ENCODE measurements at places on chromosomes 3 and 15.

DNA sequence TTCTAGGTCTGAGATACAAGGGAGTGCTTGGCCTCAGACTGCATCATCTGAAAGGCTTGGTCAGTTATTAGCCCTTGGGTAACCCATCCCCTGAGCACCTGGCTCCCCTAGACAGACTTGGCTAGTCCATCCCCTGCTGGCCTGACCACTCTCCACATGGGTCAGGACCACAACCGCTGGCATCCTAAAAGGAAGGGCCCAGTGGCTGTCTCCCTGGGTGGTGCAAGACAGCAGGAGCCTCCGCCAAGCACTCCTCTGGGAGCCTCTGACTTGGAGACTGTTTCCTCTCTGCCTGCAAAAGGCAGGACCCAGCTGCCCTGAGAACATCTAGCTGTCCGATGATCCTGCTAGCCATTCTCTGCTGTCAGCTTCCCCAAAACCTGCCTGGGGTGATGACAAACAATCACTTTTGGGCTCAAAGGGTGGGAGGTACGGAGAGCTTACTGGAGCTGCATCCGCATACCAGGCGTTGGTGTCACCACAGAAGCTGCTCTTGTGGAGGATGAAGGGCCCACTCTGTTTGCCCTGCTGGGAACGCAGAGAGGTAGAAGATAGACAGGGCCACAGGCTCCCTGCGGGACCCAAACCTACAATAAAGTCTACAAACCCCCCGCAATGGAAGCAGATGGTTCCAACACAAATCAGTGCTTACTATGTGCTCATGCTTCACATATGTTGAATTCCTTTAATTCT, 108.0 kb upstream of the PRR20G start:
- DNase-seq = no peak

GRCh38 chr3:56123487-56123886, 344.8 kb downstream of the ERC2 start:
- DNase-seq = no peak

- DNase-seq = no peak
Observed at GRCh38 chr3:52784931-52785590, 7.7 kb downstream of the ITIH1 start.

- DNase-seq = no peak
Observed at GRCh38 chr3:194861375-194861774, 175.7 kb downstream of the FAM43A start.

GRCh38 chr3:30640851-30641250, 34.5 kb downstream of the TGFBR2 start:
- DNase-seq = no peak

DNA sequence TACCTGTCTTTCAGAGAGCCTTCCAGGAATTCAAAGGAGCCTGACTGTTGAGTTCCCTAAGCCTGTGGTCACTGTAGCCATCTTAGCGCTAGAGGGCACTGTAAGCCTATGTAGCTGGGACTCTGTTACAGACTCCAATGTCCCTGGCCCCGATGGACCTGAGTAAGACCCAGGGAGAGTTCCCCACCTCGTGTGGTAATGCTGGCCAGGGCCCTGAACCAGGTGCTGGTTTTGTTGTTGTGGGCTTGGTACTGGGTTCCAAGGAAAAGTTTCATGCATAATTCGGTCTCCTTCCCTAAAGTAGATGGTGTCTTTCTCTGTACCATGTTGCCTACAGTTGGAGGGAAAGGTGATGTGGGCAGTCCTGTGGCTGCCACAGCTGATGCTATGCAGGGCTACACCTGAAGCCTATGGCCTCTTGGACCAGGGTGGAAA, 32.4 kb downstream of the CDAN1 start:
- no peak for DNase-seq

DNA sequence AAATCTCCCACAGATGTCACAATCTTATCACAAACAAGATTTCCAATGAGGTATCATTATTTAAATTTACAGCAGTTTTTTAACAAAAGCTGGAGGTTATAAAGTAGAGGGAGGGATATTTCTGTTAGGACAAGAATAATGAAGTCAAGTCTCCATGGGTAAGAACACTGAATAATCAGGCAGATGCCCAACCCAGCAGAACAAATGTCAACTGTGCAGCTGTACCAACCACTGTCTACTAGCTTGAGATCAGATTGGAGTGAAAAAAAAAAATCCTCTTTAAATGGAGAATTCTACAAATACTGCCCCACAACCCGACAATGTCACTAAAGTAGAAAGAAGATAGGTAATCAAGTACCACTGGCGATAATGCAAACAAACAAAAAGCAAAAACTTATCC, 30.3 kb downstream of the DHX36 start:
- DNase-seq = no peak

DNA sequence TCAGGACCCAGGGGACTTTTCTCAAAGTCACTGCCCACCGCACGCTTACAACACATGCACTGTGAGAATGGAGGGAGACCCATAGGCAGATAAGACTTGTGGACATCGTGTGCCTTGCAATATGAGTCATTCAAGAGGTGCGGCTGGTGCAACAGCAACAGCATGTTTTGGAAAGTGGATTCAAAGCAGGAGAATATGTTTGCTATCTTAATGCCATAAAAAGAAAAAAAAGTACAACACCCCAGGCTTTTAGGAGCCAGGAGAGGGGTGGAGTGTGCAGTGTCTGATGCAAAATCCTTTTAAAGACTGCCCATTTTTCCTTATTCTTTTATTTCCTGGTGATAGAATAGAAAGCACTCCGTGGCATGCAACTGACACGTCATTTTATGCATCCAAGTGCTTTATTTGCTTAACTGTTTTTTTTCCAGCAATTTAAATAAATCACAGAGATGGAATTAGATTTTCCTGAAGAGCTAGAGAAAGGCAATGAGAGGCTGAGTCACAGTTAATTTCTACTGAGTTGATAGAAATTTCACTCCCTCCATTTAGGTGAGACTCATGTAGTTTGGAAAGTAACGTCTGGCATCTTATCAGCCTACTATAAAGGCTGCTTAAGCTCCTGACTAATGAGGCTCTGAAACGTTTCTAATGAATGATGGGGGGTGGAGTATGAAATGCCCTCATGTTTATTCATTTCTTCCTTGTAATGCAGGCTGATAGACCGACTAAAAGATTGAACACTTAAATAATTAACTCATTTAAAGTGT, 96.4 kb downstream of the NSUN3 start:
- no peak for DNase-seq

DNA sequence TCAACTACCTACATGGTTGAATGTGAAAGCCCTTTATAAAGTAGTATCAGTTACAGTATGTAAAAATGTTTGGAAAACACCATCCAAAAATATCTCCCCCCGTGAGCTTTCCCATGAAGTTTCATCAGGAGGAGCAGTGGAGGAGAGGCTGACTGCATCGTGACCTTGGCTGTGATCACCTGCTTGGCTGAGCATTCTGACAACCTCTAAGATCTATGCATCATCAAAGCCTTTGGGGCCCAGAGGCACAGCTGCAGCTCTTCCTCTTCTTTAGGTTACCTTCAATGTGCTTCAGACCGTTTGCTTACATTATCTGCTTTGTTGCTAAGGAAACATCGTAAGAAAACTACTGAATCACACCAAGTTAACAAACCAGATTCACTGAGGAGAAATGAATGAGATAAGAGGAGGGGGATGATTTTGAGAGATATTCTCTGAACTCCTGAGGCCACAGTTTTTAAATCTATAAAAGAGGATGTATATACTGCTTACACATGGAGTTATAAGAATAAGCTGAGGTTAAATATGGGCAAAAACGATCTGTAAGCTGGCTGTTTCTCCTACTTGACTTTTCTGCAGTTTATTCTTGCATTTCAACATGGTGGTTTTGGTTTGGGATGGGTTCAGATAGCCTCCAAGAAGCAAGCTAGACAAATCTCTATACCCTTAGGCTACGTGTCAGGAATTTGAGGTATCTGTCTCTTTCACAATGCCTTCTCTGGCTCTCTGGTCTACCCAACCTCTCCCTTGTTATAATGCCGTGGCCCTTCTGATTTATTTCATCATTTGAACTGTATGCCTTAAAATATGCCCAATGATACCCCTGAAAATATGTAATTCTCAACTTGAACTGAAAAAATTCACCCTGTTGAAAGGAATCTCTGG, 4.0 kb downstream of the GCSAM start:
- peak; percentile 14 for DNase-seq

- DNase-seq = no peak
Observed at GRCh38 chr3:7800006-7800780, 701.4 kb upstream of the LMCD1 start.

DNA sequence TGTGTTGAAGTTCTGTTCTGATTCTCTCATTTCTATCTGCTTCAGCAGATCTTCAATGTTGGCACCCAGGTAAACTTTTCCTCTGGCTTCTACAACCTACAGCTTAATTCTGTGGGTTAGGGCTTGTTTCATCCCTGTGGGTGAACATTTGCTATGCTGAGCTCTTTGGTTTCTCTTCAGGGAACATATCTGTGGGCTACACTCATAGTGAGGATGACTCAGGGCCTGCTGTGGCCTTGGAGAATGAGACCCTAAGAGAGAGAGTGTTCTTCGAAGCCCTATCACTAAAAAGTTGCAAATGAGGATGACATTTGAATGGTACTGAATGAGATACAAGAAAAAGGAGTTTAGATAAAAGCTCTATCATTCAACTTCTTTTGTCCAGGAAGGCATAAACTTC, 346.2 kb upstream of the CBLB start:
- DNase-seq = peak; percentile 19

- DNase-seq = no peak
Observed at GRCh38 chr3:175342196-175342595, 483.1 kb downstream of the NAALADL2 start.

DNA sequence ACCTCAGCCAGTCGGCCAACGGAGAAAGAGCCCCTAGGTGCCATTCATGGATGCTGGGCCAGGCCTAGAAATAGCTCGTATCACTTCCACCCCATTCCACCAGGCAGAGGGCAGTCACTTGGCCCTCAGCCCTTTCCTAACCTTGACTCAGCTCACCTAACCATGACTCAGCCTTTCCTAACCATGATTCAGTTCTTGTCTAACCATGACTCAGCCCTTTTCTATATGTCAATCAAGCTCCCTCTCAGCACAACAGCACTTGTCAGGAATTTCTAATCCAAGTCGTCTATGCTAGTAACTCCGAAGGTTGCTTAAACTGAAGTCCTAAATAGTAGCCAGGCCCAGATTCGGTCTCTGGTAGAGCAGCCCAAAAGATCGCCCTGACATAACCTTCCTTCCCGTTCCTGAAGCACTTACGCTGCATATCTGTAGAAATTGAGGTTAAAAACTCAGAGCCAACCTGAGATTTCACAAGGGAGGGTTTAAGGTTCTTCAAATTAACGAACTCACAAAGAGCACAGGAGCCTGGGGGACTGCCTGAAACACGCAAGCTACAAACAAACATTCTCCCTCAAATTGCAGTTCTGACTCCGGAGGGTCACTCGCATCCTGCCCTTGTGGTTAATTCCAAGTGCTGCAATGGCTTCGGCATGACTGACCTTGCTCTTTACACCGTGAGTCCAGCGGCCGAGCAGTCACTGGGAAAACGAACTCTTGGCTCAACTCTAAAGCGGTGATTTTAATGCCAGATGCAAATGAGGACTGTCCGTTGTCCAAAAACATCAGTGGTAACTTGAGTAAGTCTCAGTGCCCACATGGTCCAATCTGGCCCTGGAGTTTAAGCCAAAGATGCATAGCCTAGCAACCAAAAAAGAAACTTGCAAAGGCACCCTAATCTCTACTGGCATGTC, 99.9 kb downstream of the ADAMTS17 start:
- DNase-seq = no peak

DNA sequence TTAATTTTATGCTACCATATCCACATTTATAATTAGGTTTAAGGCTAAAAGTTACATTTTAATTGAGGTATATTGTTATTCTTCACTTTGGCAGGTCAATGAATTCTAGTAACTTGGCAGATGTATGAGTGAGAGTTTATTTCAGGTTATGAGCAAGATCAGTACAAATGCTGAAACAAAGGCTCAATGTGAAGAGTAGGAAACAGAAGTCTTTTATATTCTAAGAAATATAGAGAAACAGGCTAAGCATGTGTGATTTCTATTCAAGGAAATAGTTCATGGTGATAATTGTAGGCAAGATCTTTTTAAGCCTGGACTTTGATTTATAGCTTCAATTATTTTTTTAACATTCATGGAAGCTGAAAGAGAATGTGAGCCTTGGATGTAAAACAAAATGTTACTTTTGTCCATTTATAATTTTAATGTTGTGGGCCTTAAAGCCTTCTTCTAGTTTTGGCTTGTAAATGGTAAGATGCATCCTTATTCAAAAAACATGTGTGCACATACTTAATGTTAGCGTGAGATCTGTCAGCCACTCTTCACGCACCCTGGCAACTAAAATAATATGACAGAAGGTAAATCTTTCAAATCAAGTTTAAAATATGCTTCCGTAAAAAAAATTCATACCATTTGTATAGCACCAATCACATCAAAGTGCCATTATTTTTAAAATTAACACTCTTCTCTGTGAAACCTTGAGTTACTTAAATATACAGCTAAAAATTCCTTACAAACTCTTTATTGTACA, 22.8 kb upstream of the OSTN start:
- DNase-seq = no peak

DNA sequence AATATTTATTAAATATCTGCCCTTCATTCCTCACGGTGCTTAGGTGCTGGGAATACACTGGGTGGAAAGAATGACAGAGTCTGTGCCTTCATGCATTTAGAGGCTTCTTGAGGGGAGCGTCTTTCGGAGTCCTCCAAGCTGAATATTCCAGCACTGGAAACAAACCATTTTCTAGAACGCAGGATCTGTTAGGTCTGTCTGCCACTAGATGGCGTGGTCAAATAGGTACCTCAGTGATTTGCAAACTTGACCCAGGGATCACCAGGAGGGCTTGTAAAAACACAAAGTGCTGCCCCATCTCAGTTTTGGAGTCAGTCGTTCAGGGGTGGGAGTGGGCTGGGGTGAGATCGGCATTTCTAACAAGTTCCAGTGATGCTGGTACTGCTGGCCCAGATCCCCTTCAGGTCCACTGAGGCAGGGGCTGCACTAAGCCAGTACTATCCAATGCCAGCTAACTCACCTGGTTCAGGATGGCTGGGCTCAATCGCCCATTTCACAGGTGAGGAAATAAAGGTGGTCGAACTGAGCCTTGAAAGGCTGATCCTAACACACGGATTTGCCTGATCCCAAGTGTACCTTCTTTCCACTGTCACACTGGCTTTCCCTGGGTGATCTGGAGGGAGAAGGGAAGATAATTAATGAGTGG, 14.8 kb downstream of the ARNT2 start:
- no peak for DNase-seq

DNA sequence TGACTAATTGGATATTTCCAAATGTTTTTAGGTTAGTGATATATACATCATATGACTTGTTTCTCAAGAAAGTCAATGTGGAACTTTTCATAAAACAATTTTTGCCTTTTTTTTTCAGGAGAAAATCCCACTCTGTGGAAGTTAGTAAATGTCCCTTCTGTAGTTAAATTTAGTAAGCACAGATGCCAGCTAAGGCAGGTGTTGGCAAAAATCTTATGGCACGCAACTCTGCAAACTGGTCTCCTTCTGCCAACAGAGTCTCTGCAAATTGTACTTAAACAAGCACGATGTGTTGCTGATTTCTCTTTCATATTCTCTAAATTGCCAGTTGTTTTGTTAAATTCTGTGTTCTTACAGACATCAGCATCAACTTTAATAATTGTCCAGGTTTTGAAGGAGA, 233.8 kb downstream of the IL5RA start:
- no peak for DNase-seq

- no peak for DNase-seq
Observed at GRCh38 chr3:10351013-10351735, 30.3 kb upstream of the SEC13 start.

GRCh38 chr3:12809001-12809400, 12.5 kb downstream of the CAND2 start:
- no peak for DNase-seq

GRCh38 chr3:152323834-152324233, 55.1 kb downstream of the MBNL1 start:
- no peak for DNase-seq

Measured in stimulated activated CD8-positive, alpha-beta memory T cell treated with anti-CD3 and anti-CD28 coated beads, Interleukin-2, amount 100 ng/mL, for 48 hours (primary cell).